Putamen (tissue), 1 donor: ENCODE measurements at places on chromosomes 16 and 17.

GRCh38 chr17:33049781-33050414 lies 58.3 kb downstream of the SPACA3 start:
- no peak for DNase-seq

GRCh38 chr17:39196241-39196807 lies 1.1 kb downstream of the CACNB1 start:
- no peak for DNase-seq

DNA sequence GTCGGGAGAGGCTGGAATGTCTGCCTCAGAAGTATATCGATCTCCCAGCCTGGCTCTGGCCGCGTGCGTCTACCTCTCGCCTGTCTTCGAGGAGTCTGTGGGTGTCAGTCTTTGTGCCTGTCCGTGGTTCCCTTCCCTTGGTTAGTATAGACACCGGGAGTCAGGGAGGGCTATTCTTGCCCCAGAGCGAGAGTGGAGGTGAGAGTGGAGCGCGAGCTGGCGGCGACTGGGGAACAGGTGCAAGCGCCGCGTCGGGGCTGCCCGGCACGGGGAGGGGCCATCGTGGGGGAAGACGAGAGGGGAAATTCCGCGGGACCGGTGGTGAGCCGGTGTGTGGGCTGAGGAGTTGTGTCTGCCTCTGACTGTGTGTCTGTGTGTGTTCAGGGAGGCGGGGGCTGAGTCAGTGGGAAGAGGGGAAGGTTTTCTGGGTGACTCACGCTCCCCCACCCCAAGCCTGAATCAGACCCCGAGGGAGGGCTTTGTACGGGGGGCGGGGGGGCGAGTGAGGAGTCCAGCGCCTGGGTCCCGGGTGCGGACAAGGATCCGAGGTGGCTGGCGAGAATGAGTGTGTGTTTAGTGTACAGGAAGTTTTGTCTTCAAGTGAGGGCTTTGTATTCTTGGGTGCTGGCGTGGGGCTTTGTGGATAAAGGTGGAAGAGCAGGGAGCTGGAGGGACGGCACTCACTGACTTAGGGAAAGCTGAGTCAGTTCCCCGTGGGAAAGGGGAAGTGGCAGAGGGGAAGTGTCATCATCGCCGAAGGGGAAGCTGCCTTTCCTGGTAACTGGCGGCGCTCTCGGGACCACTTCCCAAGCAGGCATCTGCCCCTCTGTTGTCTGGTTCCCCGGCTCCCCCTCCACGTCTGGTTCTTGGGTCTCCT lies 8.6 kb downstream of the KDM6B start:
- peak; percentile 53 for DNase-seq

DNA sequence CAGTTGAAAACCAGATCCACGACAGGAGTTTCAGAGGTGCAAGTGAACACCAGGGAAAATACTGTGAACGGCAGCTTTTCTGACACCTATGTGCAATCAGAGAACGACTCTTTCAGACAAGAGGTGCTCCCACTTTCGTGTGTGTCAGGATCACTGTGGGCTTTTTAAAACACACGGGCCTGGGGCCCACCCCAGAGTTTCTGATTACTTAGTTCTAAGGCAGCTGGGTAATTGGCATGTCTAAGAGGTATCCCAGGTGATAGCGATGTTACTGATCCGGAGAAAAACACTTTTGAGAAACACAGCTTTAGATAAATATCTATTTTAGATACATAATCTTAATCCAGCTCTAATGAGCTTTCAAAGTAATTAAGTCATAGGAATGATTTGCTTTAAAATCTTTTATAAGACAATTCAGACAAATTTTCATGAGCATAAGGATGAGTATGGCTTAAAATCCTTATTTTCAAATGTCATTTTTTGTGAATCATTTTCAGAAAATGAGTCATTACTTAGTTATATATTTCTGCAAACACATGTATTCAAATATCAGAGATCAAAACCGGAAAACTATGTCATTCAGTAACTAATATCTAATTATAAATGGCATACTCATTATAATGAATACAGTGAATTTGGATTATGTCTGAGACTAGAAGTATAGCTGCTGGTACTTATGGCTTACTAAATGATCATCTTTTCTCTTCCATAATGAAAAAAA lies 217.9 kb upstream of the PSMD7 start:
- no peak for DNase-seq

DNA sequence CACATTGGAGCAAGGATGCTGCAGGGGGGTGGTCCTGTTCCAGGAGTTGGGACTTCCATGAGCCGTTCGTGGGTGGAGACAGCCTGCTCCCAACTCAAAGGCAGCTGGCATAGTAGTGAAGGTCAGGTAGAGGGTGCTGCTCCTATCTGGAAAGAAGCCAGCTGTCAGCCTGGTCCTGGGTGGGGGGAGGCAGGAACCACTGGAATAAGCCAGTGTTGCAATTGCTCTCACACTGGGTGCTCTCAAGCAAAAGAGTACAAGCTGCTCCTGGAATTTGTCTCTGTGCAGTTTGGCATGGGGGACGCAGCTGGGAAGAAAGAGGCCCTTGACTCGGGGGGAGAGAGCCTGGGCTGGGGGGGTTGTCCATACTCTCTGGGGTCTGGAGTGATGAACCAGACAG lies 8.7 kb downstream of the CACNG5 start:
- DNase-seq, result no peak

GRCh38 chr17:47106130-47106529 lies 83.0 kb downstream of the CDC27 start:
- no peak for DNase-seq

DNA sequence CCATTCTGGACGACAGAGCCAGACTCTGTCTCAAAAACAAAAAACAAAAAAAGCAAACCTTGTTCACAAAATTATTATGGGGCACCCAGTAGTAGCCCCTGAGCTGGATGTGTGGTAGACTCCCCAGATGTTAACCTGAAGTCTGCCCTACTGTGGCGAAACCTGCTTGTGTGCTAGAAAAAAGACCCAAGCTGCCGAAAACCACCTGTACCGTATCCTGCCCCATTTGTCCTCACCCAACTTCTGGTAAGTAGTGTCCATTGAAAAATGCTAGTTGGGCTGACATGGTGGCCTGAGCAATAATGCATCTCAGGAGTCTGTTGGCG lies 9.1 kb downstream of the RMI2 start:
- DNase-seq, result no peak

DNA sequence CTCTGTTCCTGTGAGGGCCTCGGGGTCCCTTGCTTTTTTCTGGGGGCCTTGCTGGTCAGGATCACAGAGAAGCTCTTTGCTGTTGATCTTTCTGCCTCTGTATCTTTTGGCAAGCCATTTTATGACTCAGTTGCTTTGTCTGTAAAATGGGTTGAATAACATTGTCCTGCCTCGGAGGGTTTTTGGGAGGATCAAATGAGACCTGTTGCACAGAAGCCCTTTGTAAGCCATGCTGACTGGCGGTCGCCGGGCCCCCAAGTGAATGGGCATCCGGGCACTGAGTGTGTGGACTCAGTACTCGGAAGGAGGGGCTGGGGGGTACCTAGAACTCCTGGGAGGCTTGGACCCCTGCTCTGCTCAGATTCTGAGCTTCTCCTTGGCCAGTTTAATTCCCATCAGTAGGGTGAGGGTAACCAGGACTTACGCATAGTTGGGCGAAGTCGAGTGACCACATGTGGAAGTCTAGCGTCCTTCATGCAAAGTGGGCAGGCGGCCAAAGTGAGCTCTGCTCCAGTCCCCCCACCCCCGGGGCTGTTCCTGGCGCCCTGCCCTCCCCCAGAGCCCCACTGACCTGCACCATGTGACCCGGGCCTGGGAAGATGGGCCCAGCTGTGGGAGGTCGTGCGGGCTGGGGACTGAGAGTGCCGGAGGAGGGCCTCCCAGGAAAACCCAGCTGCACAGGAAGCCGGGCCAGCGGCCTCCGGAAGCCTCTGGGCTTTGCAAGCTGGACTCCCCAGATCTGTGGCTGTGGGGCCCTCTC lies 284.0 kb downstream of the SEC14L1 start:
- peak; percentile 66 for DNase-seq
